ENCODE measurements at places on chromosomes 3 and 15.

- DNase-seq: no peak
These were observed 102.0 kb downstream of the LMLN start for GRCh38 chr3:198062068-198062465.

DNA sequence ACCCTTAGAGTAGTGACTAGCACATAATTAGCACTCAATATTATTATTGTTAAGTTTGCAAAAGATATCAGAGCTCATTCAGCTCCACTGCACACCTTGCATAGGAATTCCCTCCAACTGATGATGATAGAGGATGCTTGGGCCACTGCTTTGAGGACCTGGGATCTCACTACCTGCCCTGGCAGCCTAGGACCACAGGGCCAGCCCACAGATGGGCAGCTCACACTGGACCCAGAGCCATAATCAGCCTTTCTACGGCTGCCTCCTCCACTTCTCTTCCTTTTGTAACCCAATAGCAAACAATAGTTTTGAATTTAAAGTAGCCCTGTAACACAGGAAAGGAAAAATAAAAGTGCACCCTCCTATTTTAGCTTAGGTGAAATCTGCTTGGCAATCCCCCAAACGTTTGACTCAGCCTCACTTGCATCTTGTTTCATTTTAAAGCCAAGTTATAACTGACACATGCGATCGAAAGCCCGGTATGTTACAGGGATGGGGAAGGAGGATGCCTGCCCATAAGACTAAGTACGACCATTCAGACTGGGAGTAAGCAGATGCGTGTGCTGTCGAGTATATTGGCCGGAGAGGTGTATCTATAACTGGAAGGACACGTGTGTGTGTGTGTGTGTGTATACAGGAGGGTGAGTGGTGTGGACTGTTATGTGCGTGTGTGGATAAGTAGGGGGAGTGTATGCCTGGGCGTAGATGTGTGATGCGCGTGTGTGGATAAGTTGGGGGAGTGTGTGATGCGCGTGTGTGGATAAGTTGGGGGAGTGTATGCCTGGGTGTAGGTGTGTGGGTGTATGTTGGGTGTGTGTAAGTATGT is 65.9 kb downstream of the CPN2 start:
- DNase-seq: no peak

- no peak for DNase-seq
These were observed 211.7 kb upstream of the MLF1 start for GRCh38 chr3:158359339-158359738.

- DNase-seq: no peak
These were observed 135.7 kb downstream of the LRIG1 start for GRCh38 chr3:66365080-66365479.

DNA sequence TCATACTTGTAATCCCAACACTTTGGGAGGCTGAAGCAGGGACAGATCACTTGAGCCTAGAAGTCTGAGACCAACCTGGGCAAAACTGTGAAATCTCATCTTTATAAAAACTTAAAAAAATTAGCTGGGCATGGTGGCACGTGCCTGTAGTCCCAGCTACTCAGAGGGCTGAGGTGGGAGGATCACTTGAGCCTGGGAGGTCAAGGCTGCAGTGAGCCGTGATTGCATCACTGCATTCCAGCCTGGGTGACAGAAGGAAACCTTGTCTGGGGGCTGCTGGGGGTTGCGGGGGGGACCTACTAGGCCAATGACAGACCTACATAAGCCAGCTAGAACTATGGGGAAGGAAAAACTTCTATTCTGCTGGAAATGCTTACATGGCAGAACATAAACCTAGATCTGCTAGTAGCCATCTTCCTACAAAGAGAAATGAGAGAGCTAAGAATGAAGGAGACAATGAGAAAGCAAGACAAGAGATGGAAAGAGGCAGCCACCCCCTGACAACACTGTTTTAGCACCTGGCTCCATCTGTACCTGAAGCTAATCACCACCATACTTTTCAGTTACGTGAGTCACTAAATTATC is 23.9 kb downstream of the FOXP1 start:
- no peak for DNase-seq

DNA sequence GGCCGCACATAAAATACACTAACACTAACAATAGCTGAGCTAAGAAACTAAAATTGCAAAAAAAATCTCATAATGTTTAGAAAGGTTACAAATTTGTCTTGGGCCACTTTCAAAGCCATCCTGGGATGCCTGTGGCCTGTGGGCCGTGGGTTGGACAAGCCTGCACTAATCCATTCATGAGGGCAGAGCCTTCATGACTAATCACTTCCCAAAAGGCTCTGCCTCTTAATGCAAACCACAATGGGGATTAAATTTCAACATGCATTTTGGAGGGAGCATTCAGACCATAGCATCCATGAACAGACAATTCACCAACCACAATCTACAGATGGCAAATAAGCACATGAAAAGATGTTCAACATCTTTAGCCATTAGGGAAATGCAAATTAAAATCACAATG is 128.2 kb downstream of the SUCLG2 start:
- DNase-seq: no peak

GRCh38 chr15:69000091-69000490 is 14.4 kb upstream of the NOX5 start:
- no peak for DNase-seq

GRCh38 chr15:68787609-68788263 is 33.0 kb downstream of the ANP32A start:
- DNase-seq: no peak

Data from SW 1271 (cell line).